Activated naive CD4-positive, alpha-beta T cell treated with anti-CD3 and anti-CD28 coated beads for 36 hours (primary cell): ENCODE measurements at places on chromosomes 5 and 9.

DNA sequence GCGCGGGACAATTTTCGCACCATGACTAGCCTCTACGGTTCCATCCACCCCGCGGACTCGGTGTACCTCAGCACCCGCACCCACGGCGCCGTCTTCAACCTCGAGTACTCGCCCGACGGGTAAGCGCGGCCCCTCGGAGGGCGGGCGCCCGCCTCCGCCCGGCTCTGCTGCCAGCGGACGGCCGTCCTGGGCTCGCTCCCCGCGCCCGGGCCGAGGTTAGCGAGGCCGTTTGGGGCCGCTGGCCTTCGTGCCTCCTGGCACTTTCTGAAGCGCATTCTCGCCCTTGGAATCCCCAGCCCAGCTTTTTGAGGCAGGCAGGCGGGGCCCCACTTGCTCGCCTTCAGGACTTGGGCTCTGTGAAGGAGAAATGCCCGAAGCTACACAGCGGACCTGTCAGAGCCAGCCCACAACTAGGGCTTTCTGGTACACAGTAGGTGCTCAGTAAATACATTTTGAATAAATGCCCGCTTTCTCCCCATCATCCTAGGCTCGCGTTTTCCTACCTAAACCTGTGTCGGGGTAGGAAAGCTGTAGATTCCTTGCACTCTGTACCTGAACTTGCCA is 772 bp downstream of the DCAF10 start:
- peak; percentile 25 for DNase-seq

DNA sequence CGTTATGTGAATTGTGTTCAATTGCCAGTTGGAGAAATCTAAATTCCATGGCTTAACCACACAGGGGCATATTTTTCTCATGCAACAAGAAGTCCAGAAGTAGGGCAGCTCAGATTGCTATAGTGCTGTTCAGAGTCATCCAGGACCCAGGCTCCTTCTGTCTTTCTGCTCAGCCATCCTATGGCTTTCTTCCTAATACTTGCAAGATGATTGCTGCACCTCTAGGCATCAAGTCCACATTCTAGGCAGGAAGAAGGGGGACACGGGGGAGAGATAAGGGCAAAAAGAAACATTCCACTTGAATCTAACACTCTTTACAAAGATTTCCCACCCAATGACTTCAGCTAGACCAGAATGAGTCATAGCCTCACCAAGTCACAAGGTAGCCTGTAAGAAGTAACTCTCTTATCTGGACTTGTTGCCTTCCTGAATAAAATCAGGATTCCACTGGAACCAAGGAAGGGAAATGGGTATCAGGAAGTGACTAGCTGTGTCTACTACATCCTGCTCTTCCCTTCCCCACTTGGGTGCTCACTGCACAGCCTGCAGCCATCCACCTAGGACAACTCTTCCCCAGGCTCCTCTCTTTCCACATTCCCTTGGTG is 5.3 kb downstream of the ERAP2 start:
- no peak for DNase-seq

- DNase-seq = peak; percentile 79
These were observed 1.3 kb upstream of the ST8SIA4 start for GRCh38 chr5:100904259-100904861.

DNA sequence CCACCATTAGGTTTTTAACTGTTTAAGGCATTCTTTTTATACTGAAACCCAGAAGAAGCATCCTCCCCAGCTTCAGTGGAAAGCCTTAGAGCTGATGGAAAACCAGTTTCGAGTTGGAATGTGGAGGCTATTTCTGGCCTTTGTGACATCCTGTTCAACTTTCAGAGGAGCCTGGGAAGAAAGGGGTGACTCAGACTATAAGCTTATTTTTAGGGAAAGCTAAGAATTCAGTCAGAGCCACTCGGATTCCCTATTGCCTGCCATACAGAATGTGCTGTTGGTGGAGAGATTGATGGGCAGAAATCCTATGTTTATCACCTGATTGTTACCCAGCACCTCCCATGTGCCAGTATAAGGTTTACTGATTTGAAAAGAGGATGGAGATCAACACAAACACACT is 19.8 kb downstream of the PALM2AKAP2 start:
- DNase-seq = no peak

DNA sequence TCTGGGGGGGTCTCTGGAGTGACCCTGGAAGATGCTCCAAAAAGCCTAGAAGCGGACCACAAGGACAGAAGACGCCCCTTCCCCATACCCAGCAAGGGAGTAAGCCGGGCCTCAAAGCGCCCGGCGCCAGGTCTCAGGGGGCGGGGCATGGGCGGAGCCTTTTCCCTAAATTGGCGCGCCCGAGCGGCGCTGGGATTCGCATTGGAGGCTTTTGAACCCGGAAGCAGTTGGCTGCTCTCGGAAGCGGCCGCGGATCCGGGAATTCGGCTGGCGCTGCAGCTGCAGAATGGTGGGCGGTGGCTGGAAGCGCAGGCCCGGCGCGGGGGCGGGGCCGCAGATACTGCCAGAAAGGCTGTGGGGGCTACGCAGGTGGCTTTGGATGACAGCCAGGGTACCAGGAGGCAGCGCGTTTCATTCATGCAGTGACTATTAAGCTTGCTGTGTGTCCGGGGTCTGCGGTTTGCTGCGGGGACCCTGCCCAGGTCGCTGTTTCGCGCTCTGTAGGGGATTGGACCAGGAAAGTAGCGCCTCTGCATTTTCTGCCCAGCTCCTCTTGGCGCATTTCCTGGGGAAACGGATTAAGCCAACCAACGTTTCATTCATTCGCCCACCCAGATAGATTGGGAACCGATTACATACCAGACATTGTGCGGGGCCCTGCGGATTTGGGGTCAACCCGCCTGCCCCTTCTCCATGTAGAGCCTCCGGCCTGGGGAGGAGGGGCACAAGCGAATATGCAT is 83.0 kb upstream of the FREM1 start:
- peak; percentile 76 for DNase-seq

DNA sequence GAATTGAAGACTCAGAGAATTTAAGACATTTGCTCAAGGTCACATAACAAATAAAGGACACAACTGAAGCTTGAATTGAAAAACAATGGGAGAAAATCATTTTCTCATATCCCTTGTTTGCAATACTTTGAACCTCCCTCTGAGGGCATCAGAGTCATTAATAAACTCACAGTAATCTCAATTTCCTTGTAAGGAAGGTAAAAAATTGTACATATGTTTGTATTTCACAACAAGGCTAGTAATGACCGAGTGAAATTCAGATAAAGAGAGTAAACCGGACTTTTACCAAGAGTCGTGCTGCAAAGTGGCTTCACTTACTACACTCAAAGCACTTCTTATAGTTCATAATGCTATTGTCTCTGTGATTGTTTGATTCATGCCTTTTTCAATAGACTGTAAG is 665.0 kb downstream of the NR2F1-AS1 start:
- DNase-seq = no peak

DNA sequence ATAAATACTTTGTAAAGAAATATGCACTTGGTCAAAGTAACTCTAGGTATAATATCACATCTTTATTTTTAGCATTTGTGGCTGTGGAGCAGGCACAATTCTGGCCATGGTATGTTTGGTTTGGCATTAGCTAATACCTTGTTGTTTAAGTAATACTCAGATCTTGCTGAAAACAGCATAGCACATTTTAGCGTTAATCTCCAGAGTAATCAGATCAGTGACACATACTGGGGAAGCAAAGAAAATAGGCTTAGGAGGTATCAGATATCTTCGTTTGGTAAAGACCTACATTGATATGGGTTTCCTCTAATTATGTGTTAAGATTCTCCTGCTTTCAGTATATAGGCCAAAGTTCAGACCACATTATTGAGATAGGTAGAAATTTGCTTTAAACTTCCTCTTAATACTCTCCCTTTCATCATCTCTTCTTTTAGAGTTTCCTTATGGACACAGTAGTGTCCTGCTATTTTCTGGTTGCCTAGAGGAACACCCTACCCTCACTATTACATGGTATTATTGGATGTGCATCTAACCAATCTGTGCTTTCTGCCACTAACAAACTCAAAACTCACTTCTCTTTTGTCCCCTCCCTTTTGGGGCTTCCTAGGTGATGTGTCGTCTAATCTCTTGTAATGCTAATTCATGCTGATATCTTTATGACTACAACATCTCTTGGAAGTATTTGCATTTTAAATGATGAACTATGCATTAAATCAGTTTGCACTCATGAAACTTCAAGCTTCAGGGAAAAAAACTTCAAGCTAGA is 437.3 kb upstream of the ADAMTSL1 start:
- no peak for DNase-seq

- no peak for DNase-seq
These were observed 78.4 kb downstream of the PLPP1 start for GRCh38 chr5:55456216-55456895.

GRCh38 chr9:127033789-127034188 is 88.6 kb downstream of the ANGPTL2 start:
- no peak for DNase-seq

DNA sequence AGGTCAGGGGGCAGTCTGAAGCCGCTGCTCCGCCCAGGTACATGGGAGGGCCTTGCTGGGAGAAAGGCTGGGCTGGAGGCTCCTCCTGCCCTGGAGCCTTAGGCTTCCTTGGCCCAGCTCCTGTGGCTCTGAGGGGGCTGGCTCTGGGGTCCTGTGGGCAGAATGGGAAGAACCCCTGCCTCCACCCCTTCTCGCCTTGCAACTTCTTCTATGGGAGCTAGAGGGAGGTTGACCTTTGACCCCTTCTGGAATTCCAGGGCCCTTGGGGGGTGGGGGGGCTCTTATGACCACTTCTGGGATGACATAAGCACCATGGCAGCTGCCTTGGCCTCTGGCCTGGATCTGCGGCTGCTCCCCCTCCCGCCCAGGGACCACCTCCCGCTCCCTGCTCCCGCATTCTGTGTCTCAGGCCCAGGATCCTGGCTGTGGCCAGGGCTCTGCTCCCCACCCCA is 32.2 kb downstream of the IER5L start:
- DNase-seq = no peak

- no peak for DNase-seq
These were observed 1146.3 kb downstream of the MAT2B start for GRCh38 chr5:164651546-164652275.

GRCh38 chr9:21096172-21096900 is 18.6 kb upstream of the IFNB1 start:
- peak; percentile 67 for DNase-seq

DNA sequence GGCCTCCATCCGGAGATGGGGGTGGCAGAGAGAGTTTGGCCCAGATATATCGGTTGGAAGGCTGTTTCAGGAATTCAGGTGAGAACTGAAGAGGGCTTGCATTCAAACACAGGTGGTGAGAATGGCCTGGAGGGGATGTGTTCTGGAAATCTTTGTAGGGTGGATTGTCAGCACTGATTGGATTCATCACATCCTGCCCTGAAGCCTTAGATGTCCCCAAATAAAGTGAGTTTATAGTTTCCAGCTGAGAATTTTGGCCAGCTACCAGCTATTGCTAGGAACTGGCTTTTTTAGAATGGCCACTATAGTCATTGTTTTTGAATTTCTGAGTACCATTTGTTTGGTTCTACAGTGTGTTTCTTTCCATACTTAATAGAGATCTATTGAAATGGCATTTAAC is 46.1 kb upstream of the ANKH start:
- no peak for DNase-seq

GRCh38 chr5:80192507-80193241 is 63.2 kb downstream of the SERINC5 start:
- DNase-seq = no peak

GRCh38 chr5:7074176-7074575 is 321.8 kb upstream of the ADCY2 start:
- DNase-seq = no peak

DNA sequence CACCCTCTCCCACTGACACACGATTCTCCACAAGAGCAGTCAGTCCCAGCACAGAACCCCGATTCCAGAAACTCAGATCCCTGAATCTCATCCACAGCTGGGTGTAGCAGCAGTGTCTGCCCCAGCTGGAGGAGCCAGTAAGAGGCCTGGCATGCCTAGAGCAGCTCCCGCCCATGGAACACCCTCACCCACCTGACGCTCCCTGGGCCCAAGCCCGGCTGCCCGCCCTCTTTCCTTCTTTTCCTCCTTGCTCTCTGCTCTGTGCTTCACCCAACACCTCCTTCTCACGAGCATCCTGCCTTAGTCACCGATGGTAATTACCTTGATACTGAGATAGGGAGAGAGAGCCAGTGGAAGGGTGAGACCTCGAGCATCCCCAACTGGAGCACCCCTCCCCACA is 8.7 kb downstream of the PCDH1 start:
- no peak for DNase-seq
